ENCODE measurements at places on chromosomes 5 and 9. TPM values are rescaled to one million over a fixed set of nuclear protein-coding genes. Genes with fewer than 3 reads are reported as not detected.

Gene ZNF474
- not detected for total RNA-seq

Gene GPR151
- not detected for total RNA-seq

Gene CYLC2
- total RNA-seq = not detected

Gene SAXO1
- total RNA-seq = under 0.01 TPM

Gene NPR3
- total RNA-seq = 19.6 TPM

Gene OR13C5
- total RNA-seq = not detected

Gene ARHGEF28
- 46.3 TPM for total RNA-seq

Gene OLFM1
- total RNA-seq = 21.2 TPM

Gene PCDHGA10
- 4.6 TPM for total RNA-seq

Gene HTR4
- not detected for total RNA-seq

Gene CA9
- not detected for total RNA-seq

Gene CTXN3
- not detected for total RNA-seq
